Right ventricle myocardium inferior (tissue), 1 donor: ENCODE measurements at places on chromosomes 1 and 21. TPM values are rescaled to one million over a fixed set of nuclear protein-coding genes. Genes with fewer than 3 reads are reported as not detected.

GRCh38 chr21:41236352-41236973 lies 68.5 kb downstream of the BACE2 start:
- no peak for DNase-seq

DNA sequence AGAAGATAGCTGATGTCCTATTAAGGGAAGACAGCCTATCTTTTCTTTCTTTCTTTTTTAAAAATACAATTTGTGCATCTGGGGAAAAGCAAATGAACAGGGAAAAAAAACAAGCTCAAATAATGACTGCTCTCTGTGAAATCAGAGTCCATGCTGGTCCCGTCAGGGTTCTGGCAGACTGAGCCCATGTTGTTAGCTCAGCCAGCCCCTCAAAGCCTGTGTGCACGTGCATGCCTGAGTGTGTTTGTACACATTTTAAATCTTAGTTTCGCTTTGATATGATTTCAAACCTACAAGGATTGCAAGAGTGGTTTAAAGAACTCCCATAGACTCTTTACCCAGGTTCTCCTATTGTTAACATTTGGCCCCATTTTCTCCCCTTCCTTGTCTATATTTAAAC lies 231.8 kb upstream of the GREM2 start:
- DNase-seq: no peak

DNA sequence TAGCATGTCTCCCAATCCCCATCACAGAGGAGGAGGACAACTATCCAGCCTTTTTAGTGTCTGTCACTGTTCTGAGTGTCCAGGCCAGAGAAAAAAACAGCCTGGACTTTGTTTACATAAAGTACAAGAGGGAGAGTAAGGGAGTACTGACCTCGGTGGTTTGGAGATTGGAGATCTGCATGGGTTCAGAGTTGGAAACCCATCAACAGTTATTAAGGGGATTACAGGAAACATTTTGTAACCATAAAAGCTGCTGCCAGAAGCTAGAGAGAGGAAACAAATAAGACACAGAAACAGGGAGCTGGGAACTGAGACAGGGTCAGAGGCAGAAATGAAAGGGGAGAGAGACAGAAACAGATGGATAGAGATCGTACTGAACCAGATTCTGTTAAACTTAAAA lies 131.5 kb upstream of the CTTNBP2NL start:
- no peak for DNase-seq

GRCh38 chr1:3657096-3657475 lies 4.8 kb downstream of the TP73 start:
- DNase-seq: no peak

- DNase-seq: no peak
These were observed 42.7 kb upstream of the FMO3 start for GRCh38 chr1:171048014-171048413.

GRCh38 chr1:71031426-71031825 lies 16.2 kb downstream of the PTGER3 start:
- DNase-seq: no peak

- no peak for DNase-seq
These were observed 144.9 kb downstream of the ZNF326 start for GRCh38 chr1:90139837-90140236.

GRCh38 chr1:185860311-185860710 lies 126.1 kb downstream of the HMCN1 start:
- no peak for DNase-seq

DNA sequence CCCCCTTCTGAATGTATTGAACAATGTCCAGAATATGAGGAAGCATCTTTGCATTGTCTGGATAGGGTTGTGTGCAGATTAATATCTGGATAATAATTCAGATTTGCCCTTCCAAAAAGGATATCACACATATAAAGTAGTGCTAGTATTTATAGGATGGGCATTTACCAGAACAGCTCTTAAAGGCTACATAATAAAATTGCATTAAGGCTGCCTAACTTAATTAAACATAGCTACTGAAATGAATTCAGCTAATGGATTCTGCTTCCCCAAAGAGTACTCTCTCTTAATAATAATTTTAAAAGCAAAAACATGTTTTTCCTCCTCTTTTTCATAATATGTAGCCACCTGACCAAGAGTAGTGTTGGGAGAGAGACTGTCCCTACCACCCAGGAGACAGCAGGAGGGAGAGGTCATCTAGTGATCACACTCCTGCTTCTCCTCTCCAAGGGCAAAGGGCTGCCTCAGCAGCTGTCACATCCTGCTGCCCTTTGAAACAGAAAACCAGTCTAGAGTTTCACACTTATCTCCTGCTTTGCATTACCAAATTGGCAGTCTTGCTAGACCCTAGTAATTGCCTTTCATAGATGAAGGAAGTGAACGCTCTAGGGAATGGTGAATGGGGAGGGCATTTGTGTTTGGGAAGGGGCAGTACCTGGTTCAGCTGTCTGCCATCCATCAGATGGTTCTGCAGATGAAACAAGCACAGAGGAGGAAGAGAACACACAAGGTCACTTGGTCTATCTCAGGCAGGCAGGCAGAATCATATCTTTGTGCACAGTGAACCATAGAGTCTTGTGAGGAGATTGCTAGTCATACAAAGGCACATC lies 29.3 kb upstream of the DDAH1 start:
- DNase-seq: no peak

Gene KIF2C
- total RNA-seq: 0.87 TPM

Gene PSMB4
- total RNA-seq: 185 TPM

Gene SPRR1B
- total RNA-seq: not detected

Gene FCRL1
- total RNA-seq: not detected

Gene PROK1
- not detected for total RNA-seq

Gene OPRD1
- total RNA-seq: not detected

Gene CFAP45
- total RNA-seq: 1.0 TPM

Gene CYP4Z1
- 0.97 TPM for total RNA-seq

Gene CNN3
- total RNA-seq: 57.0 TPM

Gene PUM1
- total RNA-seq: 71.1 TPM

Gene KRTAP19-3
- total RNA-seq: not detected

Gene KIF26B
- 3.8 TPM for total RNA-seq
